T-helper 22 cell (primary cell): ENCODE measurements at places on chromosomes 13 and 19.
A peak's percentile ranks its signal among the peaks of the same experiment; 100 is the strongest.

GRCh38 chr19:35451338-35452096 lies 3.5 kb downstream of the FFAR2 start:
- peak; percentile 23 for DNase-seq

DNA sequence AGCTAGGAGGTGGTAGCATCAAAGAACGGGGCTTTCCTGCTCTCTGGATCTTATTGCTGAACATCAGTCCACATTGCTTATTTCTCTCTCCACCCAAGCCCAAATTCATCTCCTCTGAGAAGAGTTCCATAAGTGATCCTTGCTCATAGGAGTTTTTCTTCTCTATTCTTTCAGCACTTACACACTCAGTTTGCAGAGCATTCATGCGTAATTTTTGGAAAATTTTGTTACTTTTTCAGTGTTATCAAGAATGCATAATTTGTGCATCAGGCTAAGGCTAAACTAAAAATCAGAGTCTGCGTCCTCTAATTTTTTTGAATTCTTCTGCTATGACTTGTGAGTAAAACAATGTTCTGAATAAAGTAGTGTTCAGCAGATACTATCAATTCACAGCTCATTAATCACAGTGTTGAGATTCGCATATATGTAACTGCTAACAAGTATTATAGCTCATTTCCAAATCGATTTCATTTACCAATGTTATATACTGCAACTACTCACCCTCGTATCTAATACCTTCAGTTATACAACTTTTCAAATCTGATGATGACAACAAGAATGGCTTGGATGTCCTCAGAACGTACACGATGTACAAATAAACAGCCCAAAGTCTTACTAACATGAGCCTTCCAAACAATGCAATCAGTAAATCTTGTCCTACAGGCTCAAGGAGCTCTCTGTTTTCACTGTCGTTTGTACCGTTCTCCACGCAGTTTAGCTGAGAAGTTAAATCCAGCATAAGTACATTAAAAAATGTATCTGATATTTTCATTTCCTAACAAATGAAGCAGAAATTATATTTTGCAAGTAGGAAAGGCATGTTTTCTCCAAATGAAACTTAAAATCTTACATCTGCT lies 36.4 kb upstream of the STARD13 start:
- DNase-seq: no peak

GRCh38 chr19:34666200-34666957 lies 10.6 kb downstream of the SCGB2B2 start:
- DNase-seq: no peak

DNA sequence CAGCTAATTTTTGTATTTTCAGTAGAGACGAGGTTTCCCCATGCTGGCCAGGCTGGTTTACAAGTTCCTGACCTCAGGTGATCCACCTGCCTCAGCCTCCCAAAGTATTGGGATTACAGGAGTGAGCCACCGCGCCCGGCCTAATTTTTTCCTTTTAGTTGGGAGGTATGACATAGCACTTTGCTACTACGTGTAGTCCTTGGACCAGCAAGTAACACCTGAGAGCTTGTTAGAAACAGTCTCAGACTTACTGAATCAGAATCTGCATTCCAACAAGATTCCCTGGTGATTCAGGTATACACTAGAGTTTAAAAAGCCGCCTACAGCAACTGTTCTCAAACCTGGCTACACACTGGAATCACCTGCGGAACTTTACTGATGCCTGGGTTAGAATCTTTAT lies 1.8 kb upstream of the FARP1 start:
- DNase-seq: no peak

GRCh38 chr19:1363599-1363998 lies 20.1 kb upstream of the NDUFS7 start:
- DNase-seq: no peak
